ENCODE measurements at places on chromosomes 11 and 22.

GRCh38 chr22:35622191-35622913, 5.2 kb upstream of the MB start:
- DNase-seq: no peak

DNA sequence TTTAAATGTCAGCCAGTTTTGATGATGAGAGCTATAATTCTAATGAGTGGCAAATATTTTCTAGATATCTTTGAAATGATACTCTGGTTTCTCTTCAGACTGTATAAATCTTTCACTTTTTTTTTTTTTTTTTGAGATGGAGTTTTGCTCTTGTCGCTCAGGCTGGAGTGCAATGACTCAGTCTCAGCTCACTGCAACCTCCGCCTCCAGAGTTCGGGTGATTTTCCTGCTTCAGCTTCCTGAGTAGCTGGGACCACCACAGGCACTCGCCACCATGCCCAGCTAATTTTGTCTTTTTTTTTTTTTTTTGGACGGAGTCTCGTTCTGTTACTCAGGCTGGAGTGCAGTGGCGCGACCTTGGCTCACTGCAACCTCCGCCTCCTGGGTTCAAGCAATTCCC, 113.6 kb downstream of the TEAD1 start:
- no peak for DNase-seq

- DNase-seq: no peak
Observed at GRCh38 chr11:134503100-134503499, 91.1 kb upstream of the B3GAT1 start.

DNA sequence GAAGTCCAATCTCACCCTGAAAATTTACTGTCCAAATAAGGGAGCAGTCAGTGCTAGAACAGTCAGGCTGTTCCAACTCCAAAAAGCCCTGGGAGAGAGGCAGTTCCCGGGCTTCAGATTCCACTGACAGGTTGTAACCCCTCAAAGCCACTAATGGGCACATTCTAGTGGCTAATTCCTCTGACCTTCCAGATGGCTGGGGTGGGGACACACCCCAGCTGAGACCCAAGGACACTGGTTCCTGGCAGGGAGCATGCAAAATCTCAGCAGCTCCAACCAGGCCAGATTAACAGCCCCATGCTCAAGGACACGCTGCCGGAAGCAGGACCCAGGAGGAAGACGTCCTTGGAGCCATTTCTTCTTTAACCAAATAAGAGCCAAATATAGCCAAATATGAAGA, 92.7 kb downstream of the RPL27A start:
- no peak for DNase-seq

DNA sequence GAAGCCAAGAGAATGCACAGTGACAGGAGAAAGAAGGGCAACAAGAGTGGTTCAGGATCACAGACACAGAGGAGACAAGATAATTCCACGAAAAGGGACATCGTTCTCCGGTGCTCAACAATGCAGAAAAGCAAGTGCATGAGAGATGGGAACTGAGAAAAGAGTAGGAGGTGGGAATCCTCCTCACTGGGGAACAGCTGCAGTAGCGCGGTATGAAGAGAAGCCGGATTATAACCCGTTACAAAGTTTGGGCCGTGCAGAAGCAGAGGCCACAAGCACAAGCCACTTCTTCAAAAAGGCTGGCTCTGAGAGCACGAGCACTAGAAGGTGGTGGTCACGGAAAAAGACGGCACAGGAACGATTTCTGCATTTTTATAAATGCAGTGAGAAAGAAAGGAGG, 114.2 kb upstream of the BID start:
- DNase-seq: no peak

DNA sequence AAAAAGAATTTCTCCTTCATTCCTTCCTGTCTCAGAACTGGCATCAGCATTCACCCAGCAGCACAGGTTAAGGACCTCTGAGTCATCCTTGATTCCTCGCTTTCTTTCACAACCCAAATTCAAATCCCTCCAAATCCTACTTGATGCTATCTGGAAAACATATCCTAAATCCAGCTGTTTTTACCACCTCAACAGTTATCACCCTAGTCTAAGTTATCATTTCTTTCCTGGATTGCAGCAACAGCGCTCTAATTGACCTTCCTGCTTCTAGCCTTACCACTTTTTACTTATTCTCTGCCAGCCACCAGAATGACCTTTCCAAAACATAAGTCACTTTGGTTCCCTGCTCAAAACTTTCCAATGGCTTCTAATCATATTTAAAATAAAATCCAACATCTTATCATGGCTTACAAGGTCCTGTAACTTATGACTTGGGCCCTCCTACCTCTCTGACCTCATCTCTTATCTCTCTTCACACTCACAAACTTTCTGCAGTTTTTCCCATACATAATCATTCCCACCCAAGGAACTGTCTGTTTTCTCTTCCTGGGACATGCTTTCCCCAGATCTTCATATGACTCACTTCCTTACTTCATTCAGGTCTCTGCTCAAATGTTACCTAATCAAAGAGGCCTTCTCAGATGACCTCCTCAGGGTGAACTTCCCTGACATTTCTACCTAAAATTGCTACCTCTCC, 119.4 kb downstream of the TTC28 start:
- DNase-seq: peak; percentile 65
